ENCODE measurements at places on chromosomes 7 and 10.

- no peak for DNase-seq
These were observed 605 bp downstream of the SUFU start for GRCh38 chr10:102504179-102504975.

DNA sequence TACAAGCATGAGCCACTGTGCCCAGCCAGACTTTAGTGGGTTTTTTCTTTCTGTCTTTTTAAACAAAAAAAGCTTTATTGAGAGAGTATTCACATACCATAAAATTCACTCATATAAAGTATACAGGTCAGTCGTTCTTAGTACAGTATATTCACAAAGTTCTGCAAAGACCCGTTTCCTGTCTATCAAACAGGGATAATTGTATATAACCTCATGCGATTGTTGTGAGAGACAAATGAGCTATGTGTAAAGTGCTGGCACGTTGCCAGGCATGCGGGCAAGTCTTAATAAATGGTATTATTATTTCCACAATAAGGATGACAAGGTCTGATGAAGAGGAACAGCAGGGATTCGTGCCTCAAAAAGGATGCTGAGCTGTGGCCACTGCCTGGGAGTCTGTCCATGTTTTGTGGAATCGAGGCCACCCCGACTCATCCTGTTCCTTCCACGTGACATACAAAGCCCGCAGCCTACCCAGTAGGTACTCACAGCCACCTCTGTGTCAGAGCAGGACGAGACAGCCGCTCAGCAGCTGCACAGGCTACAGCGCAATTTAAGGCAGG is 51.6 kb downstream of the SMKR1 start:
- peak; percentile 6 for DNase-seq

DNA sequence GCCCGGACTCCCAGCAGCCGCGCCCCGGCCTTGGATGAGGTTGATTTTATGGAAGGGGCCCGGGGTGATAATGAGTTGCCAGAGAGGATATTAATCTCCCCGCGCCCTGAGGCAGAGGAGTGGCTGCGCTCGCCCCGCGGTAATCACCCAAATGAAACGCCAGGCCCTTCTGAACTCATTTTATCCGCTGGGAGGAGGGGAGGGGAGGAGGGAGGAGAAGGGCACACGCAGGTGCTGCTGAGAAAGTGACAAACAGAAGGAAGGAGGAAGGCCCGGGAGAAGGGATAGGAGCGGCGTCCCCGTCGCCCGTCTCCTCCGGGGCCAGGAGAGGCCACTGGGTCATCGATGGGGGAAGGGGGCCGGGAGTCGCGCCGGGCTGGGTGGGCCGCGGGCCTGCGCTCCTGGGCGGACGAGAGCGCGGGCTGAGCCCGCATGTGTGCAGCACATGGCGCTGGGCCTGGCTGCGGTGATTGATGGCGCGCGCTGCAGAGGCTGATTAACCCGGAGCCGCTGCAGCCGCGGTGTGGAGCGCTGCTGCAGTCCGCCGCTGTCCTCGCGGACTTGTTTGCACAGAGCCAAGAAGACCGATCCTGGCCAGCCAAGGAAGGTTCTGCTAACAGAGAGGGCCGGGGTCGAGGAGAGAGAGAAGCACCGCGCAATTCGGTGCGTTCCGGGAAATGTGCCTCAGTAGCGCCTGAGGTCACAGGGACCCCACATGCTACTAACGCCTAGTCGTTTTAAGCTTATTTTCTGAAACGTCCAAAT is 6.5 kb downstream of the MNX1 start:
- DNase-seq = no peak

- DNase-seq = no peak
These were observed 92.6 kb downstream of the LRRC4 start for GRCh38 chr7:127938588-127938987.

DNA sequence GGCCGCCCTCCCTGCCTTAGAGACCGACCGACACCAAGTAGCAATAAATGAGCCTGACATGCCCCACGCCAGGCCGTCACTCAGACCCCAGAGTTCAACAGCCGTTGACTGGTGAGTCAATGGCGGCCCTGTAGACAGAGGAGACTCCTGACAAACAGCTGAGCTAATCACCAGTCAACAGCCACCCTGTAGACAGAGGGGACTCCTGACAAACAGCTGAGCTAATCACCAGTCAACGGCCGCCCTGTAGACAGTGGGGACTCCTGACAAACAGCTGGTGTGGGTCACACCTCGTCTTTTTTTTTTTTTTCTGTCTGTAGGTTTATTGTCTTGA is 16.9 kb upstream of the KNDC1 start:
- no peak for DNase-seq

DNA sequence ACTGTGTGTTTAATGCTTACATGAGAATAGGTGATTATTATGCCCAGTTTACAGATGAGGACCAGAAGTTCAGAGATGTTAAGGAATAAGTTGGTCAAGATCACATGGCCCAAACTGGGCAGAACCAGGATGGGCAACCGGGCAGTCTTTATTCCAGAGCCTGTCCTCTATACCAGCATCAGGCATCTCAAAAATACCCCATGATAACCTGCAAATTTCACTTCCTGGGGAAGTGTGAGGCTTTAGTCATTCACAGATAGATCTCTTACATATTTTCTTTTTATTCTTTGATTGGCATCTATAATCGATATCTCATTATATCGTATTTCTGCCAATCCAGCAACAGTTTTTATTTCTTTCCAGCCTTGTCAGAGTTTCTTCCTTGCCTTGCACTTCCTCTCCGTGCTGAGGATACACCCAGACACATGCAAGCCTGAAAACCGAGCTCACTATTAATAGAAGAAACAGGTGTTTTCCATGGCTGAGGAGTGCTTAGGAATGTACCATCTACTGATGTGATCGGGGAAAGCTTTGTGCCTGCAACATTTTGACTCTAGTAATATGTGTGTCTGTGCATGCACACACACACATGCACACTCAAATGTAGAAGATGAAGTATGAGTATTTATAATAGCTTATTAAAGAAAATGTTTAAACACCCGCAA is 82.4 kb downstream of the CREM start:
- DNase-seq = no peak

DNA sequence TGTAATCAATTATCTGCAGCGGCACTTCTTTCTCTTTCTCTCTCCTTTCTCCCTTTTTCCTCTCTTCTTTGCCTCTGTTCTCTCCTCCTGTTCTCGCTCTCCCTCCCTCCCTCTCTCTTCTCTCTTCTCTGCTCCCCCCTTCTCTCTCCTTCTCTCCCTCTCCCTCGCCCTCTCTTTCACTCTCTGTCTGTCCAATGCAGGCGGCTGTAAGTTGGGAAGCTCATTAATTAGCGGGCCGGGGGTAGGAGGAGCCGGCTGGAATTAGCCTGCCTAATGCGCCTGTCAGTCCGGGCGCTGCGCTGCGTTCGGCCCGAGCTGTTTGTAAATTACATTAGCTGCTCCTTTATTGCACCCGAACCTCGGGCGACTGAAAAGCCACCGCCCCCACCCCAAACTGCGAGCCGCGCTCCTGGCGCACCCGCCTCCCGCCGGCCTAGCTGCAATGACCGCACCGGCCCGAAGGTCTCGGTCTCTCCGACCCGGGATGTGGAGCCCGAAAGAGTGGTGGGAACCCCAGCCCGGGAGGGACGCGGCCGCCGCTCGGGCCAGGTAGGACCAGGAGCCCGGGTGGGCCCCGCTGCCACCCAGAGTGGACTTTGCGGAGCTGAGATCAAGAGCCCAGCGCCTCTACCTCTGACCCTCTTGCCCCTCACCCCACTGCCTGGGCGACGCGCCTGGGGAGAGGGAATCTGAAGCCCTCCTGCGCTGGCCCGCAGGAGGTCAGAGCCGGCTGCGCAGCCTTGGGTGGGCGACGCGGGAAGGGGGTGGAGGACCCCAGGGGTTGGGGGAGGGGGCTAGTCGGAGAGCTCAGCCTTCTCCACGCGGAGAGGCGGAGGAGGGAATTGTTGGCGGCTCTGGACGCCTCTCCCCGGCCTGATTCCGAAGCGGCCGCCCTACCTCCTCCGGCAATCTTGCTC is at the start of gene LBX1:
TSS of gene LBX1 (minus strand) at position 198 of the 917 bp plus-strand sequence. CDS start 648 bp downstream, outside the sequence.
- DNase-seq = no peak

GRCh38 chr10:25565570-25565969 is 368.5 kb upstream of the MYO3A start:
- DNase-seq = no peak

DNA sequence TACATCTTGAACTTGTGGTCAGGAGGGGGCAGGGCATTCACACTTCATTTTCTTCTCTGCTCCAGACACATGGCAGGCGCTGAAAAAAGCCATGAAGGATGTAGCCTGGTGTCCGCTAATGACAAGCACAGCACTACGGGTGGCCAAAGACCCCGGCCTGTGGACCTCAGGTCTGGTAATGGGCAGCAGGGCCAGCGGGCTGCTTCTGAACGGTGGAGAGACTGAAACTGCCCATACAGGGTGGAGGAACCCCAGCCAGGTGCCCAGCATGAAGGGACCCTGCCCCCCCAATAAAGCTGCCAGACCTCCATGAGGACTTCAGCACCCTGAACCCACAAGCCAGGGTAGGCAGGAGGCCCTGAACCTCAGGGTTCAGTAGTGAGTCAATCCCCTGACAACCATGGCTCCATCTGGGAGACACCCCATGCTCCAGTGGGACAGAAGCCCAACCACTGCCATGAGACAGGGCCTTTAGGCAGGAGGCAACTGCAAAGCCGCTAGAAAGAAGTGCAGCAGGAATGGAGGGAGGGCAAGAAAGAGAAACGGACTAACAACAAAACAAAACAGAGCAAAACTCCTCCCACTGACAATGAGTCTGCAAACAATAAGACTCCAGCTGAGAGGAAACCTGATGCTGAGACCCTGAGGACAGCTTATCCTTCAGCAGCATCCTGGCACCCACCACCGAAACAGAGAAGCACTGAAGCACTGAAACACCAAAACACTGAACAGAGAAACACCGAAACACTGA is 140.2 kb upstream of the PPP2R2D start:
- DNase-seq = no peak

DNA sequence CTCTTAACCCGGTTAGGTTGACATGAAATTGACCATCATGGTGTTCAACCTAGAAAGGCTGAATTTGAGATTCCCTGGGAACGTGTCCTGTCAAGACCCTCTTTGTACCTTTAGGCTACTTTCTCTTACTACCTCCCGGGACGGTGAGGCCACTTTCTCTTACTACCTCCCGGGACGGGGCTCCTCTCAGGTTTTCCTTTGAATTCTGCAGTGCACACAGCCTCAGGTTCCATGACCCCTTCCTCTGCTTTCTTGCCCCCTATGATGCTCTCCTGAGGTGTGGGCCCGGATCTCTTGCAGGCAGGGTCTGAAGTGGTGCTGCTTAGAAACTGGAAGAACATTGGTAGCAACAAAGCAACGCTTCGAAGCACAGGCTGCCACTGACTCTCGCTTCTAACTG is 155.3 kb downstream of the CAMK1D start:
- DNase-seq = no peak

DNA sequence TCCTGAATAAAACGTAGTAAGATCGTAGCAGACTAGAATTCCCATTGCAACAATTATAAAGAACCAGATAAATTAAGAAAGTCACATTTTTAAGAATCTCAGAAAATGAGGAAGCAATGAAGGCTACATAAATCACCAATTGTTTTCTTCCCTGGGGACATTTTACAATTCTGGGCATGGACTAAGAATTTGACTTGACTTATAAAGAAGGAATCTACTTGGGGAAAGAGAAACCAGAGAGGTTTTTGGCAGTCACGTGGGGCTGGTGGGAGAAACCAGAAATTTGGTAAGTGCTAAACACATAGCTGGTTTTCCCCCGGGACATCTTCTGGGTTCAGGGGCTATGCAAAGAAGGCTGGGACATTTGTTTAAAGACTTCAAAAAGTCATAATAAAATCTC is 109.8 kb upstream of the IL6 start:
- DNase-seq = no peak

GRCh38 chr10:130804778-130805634 is 506.5 kb downstream of the TCERG1L start:
- DNase-seq = no peak

DNA sequence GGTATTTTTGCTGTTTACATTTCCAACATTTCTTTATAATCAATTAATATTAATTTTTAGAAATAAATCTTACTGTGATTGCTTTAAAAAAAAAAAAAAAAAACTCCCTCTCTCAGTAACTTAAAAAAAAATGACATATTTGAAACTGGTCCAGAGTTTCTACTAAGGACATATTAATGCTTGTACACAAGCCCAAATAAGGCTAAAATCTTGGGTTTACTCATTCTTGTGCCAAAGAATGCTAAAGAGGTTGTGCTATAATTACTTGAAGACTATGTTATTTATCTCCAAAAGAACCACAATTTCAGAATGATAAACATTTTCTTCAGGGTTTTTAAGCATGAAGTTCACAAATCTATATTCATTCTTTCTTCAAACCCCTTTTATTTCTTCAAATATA is 39.4 kb upstream of the PHF14 start:
- no peak for DNase-seq

DNA sequence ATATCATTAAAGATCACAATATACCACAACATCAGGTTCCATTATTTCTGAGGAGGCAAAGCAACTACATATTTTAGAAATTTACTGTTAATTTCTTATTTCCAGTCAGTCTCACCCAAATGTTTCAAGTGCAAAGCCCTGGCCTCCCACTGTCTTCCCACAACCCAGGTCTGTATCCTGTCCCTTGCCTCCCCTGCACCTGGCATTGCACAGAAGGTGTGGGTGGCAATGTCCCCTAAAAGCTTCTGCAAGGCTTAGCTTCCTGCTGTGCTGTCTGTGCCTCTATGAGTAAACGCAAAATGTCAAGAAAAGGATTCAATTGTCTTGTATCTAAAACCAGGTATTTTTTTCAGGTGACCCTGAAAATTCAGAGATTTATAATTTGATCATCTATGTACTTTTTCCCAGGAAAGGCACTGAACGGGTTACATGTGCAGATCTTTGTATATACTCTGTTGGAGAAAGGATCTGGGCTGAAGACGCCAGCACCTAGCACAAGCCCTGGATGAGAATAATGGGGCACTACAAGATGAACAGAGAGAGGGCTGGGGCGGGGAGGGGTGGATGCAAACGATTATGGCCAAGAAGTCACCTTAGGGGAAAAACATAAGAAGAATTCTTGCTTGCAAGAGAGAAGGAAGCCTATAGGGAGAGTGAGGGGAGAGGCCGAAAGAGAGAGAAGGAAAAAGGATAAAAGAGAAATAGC is 3.1 kb upstream of the ANTXRL start:
- no peak for DNase-seq

GRCh38 chr7:97865104-97865503 is 7.1 kb downstream of the ASNS start:
- DNase-seq = no peak

GRCh38 chr10:32376771-32377170 is 29.8 kb upstream of the EPC1 start:
- DNase-seq = no peak

DNA sequence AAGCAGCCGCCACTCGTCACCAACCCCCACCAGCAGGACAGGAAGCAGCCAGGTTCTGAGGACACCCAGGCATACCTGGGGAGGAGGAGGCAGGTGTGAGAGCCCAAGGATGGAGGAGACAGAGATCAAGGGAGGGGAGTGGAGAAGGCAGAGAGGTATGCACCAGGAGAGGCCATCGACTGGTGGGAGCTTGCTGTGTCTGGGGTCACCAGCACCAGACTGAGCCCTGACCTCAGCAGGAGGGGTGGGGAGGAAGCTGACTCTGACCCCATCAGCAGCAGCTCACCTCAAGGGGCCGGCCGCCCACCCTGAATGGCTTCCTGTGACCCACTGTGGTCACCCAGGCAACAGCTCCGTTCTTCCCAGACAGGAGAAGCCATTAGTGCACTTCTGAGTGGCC is 7.8 kb downstream of the VIPR2 start:
- DNase-seq = no peak

GRCh38 chr7:105935250-105935649 is 27.8 kb upstream of the CDHR3 start:
- no peak for DNase-seq

Measured in stimulated activated CD8-positive, alpha-beta memory T cell treated with anti-CD3 and anti-CD28 coated beads, Interleukin-4, amount 100 ng/mL, for 4 hours (primary cell).